AG09319 (cell line): ENCODE measurements at places on chromosomes 5 and 9.

GRCh38 chr9:136565086-136565714, 19.4 kb upstream of the NOTCH1 start:
- no peak for DNase-seq

DNA sequence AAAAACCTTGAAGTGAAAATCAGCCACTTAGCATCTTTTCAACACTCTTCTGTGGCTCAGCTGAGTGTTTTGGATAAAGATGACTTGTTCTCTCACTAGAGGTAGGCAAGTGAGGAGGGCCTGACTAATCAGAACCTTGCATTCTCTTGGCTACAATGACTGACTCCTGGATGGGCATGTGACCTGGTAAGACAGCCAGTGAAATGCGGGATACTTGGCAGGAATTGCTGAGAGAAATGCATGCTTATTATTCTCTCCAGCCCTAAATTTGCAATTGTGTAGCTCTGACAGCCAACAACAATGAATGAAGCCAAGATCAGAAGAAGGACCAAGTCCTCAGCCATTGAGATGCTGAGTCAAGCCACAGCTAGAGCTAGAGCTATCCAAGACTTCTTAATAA, 490.5 kb upstream of the ZNF608 start:
- no peak for DNase-seq

DNA sequence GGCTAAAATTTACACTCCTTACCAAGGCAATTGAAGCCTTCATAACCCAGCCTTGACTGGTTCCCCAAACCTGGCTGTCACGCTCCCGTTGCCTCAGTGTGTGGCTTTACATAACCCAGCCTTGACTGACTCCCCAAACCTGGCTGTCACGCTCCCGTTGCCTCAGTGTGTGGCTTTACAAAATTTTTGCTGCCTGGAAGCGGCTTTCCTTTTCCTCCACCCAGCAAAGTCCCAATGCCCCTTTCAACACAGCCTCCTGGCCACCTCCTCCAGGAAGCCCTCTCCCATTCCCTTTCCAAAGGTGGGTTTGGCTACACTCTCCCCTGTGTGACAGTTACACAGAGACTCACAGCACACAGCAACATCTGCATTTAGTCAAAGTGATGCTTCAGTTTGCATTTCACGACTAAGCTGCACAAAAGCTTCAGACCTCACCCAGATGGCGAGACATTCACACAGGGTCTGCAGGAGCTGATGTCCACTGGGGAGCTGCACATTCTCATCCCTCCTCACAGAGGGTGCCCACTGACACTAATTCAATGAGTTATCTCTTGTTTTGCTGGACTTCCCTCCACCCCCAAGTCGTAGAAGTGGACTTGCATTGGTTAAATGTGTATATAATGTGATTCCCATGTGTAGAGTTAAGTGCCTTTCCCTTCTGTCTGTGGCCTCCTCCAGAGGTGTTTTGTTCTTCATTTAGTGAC, 156.6 kb upstream of the PHYKPL start:
- no peak for DNase-seq

- no peak for DNase-seq
Measured at GRCh38 chr5:73751254-73751914, 125.4 kb downstream of the ARHGEF28 start.

GRCh38 chr5:153565822-153566221, 75.4 kb downstream of the GRIA1 start:
- DNase-seq, result no peak

GRCh38 chr9:124088476-124088837, 76.9 kb downstream of the LHX2 start:
- no peak for DNase-seq

DNA sequence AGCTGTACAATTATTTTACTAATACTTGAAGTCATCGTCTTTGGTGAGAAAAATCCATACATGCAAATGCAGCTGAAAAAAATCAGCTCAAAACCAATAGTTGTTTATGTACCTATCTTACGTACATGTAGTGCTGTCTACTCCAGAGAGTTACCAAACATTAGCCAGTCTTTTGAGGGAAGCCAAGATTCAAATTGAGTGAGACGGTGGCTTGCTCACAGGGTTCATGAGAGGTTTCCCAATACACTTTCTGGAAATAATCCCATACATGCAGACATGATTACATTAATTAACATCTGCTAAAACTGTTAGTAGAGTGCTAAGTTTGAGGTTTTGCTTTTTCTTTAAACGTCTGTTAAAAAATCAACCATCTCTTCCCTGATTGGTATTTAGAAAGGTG, 2.3 kb downstream of the C9orf72 start:
- DNase-seq, result no peak

- DNase-seq, result no peak
Measured at GRCh38 chr5:6899221-6899620, 186.0 kb downstream of the TENT4A start.

DNA sequence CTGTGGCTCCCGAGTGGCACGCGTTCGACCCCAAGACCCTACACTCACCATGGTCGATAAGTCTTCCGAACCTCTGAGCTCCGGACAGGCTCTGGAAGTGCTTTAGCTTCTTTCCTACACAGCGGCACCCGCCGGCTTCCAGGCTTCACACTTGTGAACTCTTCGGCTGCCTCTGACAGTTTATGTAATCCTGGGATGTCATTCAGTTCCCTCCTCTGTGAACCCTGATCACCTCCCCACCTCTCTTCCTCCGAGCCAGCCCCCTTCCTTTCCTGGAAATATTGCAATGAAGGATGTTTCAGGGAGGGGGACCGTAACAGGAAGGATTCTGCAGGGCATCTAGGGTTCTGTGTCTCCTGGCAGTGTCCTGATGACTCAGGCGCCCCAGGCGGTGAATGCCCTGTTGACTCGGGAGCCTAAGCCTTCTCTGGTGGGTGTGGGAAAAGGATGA, at the start of gene CD14:
Gene CD14 (minus strand): TSS at position 155 of the 451 bp plus-strand sequence. CDS start 104 bp downstream, at position 51.
- no peak for DNase-seq

GRCh38 chr5:148382961-148383360, 797 bp upstream of the FBXO38 start:
- DNase-seq, result no peak

DNA sequence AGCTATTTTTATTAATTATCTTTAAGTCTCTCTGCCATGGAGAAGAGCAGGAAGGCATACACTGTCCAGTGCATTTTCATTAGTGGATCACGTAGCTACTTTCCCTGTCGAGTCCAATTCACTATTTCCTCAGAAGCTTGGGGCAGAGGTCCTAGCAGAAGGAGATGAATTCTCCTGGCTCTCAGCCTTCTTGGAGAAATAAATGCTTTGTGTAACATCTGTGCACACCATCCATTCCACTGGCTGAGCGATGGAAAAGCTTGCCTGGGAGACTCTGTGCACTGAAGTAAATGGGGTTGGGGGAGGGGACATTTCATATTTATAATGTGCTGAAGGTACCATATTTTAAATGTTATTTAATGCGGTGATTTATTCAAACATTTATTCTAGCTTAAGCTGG, 23.4 kb downstream of the PROP1 start:
- DNase-seq, result no peak

- no peak for DNase-seq
Measured at GRCh38 chr5:11903614-11904264, 507 bp downstream of the CTNND2 start.

- no peak for DNase-seq
Measured at GRCh38 chr5:95610546-95610945, 9.3 kb upstream of the GPR150 start.

DNA sequence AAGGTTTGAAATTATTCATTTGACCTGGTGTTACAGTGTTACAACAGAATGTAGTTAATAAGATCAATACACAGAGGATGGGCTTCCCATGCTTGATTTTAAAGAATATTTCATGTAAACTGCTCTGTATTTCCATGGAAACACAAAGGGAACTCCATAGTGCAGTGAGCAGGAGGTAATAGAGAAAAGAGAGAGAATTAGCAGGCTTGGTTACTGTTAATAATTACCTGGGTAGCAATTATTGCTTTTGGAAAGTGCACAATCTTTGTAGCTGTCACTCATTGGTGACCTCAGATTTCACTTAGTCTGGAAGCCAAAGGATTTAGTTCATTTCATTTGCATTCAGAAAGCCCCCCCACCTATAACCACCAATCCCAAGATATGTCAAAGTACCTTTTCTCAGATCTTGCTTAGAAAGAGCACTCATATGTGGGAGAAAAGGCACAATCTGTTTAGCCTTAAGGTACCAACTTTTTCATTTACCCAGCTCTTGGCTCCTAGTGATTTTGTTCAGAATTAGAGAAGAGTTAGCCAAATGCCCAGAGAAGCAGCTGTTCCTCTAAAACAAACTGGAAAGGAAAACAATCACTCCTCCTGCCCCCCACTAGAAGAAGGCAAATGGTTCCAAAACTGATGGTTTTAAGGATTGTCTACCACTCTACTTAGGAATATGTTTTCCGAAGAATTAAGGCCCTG, 234.5 kb upstream of the SLC24A2 start:
- DNase-seq, result no peak

DNA sequence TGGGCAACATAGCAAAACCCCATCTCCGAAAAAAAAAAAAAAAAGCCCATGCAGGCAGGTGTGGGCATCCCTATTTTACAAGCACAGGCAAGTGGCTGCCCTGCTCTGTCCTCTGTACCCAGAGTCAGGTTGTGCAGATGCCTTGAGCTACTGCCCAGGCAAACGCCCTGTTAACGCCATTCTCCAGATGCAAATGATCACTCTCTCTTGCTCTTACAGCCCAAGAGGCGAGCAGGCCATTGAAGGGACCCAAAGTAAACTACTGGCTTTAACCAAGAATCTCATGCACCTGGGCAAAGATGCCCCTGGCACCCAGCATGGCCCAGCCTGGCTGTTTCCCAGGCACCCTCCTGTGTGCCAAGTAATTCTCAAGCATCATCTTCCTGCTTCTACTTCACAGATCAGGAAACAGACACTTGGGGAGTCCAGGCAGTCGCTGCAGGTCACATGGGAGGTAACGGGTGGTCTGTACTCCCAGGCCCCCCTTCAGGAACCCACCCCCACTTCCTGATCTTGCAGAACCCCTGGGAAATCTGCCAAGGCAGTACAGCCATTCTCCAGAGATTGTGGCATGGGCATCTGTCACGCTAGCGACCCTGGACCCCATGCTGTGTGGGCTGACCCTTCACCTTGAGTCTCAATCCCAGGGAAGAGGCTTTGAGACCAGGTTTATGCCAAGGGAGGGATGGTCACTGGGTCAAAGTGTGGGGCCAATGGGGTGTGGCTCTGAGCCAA, 14.2 kb downstream of the EEIG1 start:
- DNase-seq, result no peak

DNA sequence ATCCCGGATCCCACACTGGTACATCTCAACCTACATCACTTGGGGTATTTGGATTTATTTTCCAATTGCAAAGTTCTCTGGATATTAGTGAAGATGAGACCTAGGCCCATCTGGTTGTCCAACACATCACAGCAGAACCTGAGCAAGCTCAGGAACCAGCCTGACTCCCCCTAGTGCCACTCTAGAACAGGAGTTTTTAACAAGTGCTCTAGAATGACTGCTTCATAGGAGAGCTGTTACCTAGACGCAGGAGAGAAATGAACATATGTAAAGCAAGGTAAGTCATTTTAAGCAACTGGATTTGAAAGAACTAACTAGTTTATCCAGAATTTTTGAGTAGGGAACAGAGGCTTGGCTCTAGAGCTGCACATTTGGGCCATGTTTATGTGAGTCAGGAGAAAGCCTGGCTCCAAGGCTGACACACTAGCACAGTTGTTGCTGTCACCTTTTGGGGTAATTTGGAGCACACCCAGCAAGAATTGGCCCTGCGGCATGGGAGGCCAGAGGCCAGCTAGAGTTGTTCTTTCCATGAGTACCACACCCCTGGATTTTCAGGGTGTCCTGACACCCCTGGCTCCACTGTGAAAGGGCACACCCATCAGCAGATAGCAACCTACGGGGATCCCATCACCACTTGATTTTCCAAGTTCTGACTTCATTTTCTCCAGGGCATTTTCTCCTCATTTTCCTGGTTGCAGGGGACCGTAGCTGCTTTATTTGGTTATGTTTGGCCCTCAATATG, 110.9 kb upstream of the LPAR1 start:
- no peak for DNase-seq

DNA sequence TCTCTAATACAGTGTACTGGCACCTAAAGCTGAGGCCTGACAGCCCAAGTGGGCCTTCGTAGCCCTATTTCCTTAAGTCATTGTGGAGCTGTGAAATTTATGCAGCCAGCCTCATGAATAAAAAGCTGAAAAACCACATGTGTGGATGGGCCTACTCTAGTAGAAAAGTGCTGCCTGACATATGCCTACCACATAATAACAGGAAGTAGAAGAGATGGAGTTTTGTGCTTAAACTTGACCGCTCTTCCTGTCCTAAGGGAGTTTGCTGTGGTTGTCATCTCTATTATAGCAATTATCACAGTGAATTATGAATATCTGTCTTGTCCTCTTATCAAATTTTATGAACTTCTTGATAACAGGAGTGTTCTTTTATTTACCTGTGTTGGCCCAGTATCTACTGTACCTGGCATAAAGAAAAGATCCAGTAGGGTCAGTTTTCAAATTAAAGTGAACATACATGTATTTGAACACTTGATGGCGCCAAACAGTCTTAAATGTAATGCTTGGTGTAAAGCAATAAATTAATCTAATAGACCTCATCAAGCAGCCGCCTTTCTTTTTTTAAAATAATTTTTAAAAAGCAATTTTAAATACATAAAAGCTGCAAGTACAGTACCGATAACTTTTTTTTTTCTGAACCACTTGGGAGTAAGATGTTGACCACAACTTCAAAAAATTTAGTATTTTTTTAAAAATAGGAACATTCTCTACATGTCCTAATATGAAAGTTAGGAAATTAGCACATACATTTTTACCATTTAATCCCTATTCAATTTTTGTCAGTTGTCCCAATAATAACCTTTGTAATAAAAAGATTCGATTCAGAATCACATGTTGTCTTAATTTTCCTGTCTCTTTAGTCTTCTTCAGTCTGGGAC, 51.0 kb downstream of the FKTN start:
- peak; percentile 15 for DNase-seq

GRCh38 chr5:128674837-128675446, 136.9 kb upstream of the FBN2 start:
- DNase-seq, result no peak

- DNase-seq, result no peak
Measured at GRCh38 chr5:77957-78804, 13.8 kb upstream of the PLEKHG4B start.

DNA sequence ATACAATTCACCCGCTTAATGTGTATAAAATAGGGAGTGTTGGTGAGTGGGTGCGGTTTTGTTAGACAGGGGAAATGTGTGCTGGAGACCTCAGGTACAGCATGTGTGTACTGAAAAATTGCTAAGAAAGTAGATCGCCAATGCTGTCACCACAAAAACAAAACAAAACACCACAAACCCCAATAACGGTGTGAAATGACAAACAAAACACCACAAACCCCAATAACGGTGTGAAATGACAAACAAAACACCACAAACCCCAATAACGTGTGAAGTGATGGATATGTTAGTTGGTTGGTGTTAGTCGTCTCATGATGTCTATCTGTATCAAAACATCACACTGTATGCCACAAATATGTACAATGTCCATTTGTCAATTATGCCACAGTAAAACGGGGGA, 14.2 kb upstream of the GFPT2 start:
- DNase-seq, result no peak

- no peak for DNase-seq
Measured at GRCh38 chr5:55711507-55712022, 559 bp downstream of the SLC38A9 start.

GRCh38 chr5:28132151-28132550, 1093.8 kb upstream of the CDH9 start:
- DNase-seq, result no peak

- DNase-seq, result no peak
Measured at GRCh38 chr5:98519571-98519970, 253.9 kb upstream of the RGMB start.
